Activated naive CD8-positive, alpha-beta T cell treated with anti-CD3 and anti-CD28 coated beads, Interleukin-2, amount 10 ng/mL, durations not matched to agents 7 days and 5 days (primary cell): ENCODE measurements at places on chromosomes 1 and 21. TPM values are rescaled to one million over a fixed set of nuclear protein-coding genes. Genes with fewer than 3 reads are reported as not detected.

Gene MFAP2
- not detected for total RNA-seq

Gene CD48
- total RNA-seq = 379 TPM

Gene OR2T8
- not detected for total RNA-seq

Gene CELA3B
- not detected for total RNA-seq

Gene C1orf116
- not detected for total RNA-seq

Gene PSEN2
- 7.2 TPM for total RNA-seq

Gene PGBD2
- 9.6 TPM for total RNA-seq

Gene G0S2
- 0.37 TPM for total RNA-seq

Gene TNFRSF9
- 3.2 TPM for total RNA-seq

Gene OR2M3
- not detected for total RNA-seq

Gene USH2A
- not detected for total RNA-seq

Gene VCAM1
- total RNA-seq = 0.51 TPM

Gene APH1A
- total RNA-seq = 128 TPM

Gene CR1
- 10.9 TPM for total RNA-seq

Gene CCDC27
- not detected for total RNA-seq

Gene SPRR2A
- total RNA-seq = not detected

Gene KCNC4
- total RNA-seq = 8.9 TPM

Gene ERG
- not detected for total RNA-seq

Gene DCDC2B
- total RNA-seq = 0.17 TPM

Gene OR2AK2
- not detected for total RNA-seq

Gene RHOU
- 7.7 TPM for total RNA-seq

Gene STIL
- 32.4 TPM for total RNA-seq
